ENCODE measurements at places on chromosomes 4 and X.
A peak's percentile ranks its signal among the peaks of the same experiment; 100 is the strongest.

- no peaks in the 10 kb centered on the region for H3K36me3 ChIP-seq
- no peak overlapping the region for H3K27ac ChIP-seq
- no peak for DNase-seq
- H3K4me3 ChIP-seq: no peak overlapping the region
- no peaks in the 10 kb centered on the region for H3K4me1 ChIP-seq
These were observed 484.0 kb downstream of the NAF1 start for GRCh38 chr4:162682651-162683050.

DNA sequence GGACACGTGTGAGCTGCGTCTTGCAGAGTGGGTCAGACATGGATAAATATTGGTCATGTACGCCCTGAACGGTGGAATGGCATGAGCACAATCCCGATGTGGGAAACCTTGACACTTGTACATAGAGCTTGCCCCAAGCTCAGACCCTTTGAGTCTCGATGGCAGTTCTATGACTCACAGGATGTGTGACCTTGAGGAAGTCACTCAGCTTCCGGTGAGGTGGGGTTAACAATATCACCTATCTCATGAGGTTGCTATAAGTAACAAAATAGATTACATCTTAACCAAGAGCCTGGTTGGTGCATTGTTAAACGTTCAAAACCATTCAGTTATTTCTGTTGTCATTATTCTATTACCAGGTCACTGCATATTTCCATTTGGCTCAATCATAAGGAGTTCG lies 109.1 kb upstream of the TBL1X start:
- no peak overlapping the region for H3K4me3 ChIP-seq
- no peak overlapping the region for H3K27ac ChIP-seq
- H3K4me1 ChIP-seq: no peaks in the 10 kb centered on the region
- H3K36me3 ChIP-seq: no peaks in the 10 kb centered on the region
- DNase-seq: no peak
- no peaks in the 10 kb centered on the region for H3K27me3 ChIP-seq

- peaks cover 6% of the 10 kb centered on the region for H3K4me1 ChIP-seq
- DNase-seq: no peak
- peaks cover 6% of the 10 kb centered on the region for H3K36me3 ChIP-seq
- H3K27me3 ChIP-seq: no peaks in the 10 kb centered on the region
These were observed 14.5 kb downstream of the AFP start for GRCh38 chr4:73450398-73451004.

DNA sequence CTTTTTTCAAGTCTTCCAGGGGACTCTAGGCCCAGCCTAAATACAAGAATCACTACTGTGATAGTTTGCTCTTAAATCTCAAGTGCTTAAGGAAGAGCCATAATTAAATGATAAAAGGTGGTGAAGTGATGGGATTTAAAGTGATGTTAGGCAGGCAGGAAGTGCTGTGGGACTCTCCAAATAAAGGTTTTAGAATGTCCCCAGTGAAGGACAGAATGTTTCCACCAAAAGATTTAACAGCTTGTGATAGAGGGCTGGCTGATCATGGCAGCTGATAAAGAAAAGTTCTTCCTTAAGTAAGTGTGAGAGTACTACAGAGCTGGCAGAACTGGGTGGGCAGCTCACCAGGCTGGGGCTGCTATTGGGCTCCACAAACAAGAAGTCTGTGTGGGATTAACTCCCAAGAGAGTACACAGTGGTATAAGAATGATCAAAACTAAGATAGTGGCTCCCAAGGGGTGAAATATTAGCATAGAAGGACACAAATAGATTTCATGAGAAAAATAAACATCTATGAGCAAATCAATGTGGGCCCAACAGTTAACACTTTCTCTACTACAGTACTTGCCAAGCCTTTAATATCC lies 637.2 kb upstream of the CPEB2 start:
- no peaks in the 10 kb centered on the region for H3K27me3 ChIP-seq
- DNase-seq: no peak
- H3K4me3 ChIP-seq: no peak overlapping the region
- no peaks in the 10 kb centered on the region for H3K36me3 ChIP-seq
- H3K27ac ChIP-seq: no peak overlapping the region

- no peak overlapping the region for H3K4me3 ChIP-seq
- H3K36me3 ChIP-seq: no peaks in the 10 kb centered on the region
- no peaks in the 10 kb centered on the region for H3K27me3 ChIP-seq
- no peak for DNase-seq
- H3K27ac ChIP-seq: no peak overlapping the region
These were observed 73.3 kb upstream of the HHIP start for GRCh38 chr4:144572660-144573059.

DNA sequence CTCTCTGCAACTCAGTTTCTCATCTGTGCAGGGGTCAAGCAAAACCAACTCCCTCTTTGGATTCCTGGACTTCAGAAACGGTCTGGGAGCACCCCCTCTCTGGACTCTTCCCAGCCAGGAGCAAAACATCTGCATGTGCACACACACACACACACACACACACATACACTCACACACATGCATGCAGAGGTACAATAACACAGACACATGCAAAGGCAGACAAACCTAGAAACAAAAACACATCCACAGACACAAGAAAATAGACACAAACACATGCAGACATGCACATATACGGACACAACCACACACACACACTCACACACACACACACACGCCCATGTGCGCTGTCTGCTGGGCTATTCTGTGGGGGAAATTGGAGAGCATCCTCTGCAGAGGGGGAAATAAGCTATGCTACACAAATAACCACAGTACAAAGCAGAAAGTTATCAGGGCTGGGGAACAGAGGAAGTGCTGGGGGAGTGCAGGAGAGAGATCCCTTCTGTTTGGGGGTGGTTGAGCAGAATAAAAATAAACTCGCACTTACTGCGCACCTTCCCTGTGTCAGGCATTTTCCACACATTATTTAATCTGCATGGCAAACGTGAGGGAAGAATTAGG lies 19.9 kb downstream of the IQSEC2 start:
- no peak overlapping the region for H3K27ac ChIP-seq
- H3K4me3 ChIP-seq: no peak overlapping the region
- DNase-seq: no peak
- H3K27me3 ChIP-seq: no peaks in the 10 kb centered on the region
- no peaks in the 10 kb centered on the region for H3K36me3 ChIP-seq

DNA sequence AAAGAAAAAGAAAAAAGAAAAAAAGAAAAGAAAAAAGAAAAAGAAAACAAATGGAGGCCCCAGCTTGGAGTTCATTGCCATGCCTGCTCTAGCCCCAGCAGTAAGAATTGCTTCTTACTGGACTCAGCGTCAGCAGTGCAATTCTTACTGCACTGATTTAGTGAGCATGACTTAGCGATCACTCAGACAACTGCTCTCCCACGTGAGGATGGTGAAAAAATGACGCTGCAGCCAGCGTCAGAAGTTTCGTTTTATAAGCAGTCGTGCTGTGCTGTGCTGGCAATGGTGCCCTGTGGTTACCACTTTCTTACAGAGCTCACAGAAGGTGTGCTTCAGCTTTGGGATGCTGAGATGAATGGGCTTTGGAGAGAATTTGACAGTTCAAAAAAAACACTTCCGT lies 68.3 kb upstream of the DDX3X start:
- no peaks in the 10 kb centered on the region for H3K36me3 ChIP-seq
- H3K27ac ChIP-seq: no peak overlapping the region
- no peak overlapping the region for H3K4me3 ChIP-seq
- no peaks in the 10 kb centered on the region for H3K4me1 ChIP-seq

DNA sequence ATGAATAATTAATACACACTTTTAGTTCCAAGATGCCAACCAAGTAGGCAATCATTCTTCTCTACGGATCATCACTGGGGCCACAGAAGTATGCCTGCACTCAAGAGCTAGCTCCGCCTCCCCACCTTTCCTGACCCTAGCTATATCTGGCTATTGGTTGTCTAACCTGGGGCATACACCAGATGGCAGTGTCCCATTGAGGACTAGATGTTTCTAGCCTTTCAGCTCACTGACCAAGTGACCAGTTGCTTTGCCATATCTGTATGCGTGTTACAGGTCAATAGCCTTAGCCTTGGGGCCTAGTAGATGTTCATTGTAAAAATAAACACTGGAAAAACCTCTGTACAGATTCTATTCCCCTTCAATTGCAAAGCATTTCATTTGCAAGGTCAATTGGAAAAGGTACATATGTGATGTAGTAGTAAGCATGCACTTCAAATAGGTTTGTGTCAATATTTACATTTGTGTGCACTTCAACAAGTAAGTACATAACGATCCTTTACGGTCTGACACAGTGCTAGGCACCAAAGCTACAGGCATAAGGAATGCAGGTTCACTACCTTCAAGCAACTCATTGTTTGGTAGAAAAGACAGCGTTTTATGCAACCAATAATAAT lies 521.7 kb downstream of the PPARGC1A start:
- H3K4me3 ChIP-seq: no peak overlapping the region
- H3K36me3 ChIP-seq: no peaks in the 10 kb centered on the region
- no peaks in the 10 kb centered on the region for H3K27me3 ChIP-seq
- H3K4me1 ChIP-seq: no peaks in the 10 kb centered on the region
- peak; percentile 14 for DNase-seq

DNA sequence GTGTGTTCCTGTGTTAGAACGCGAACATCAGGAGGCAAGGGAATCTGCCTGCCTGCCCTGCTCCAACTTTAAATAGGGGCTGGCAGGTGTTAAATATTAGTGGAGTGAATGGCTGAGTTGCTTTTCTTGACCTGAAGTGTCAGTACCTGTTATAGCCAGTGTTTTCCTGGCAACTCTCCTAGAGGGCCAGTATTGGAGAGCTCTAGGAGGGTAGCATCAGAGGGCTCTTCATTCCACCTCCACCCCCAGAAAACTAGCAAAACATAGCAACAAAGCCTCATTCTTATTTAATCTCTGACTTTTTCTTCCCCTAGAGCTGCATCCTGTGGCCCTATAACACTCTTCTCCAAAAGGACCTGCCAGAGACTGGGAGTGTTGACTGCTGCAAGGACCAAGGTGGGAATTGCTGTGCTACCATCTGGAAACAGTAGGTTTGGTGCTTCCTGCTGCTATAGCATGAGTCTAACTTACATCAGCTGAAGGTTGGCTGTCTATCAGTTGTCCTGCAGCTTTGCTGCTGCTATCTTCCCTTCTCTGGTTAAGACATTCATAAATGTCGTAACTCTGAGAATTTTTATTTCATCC lies 33.5 kb downstream of the SGMS2 start:
- H3K27me3 ChIP-seq: no peaks in the 10 kb centered on the region
- no peaks in the 10 kb centered on the region for H3K4me1 ChIP-seq
- H3K27ac ChIP-seq: no peak overlapping the region
- no peak overlapping the region for H3K4me3 ChIP-seq
- DNase-seq: no peak

DNA sequence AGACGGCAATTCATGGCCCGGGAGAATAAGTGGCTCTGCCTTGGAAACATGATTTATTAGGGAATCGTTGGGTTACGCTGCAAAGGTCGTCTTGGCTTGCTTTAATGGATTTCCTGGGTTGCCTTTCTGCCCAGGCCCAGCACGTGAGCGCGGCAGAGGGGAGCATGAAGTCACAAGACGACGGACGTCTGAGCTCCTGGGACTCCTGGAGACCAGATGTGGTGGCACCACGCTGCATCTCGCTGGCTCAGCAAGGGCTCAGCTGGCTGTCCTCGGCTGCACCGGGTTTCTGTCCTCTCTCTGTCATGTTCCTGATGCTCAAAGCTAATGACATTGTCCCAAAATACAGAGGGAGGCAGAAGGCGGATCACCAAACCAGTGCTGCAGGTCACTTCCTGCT lies 61.2 kb downstream of the C4orf50 start:
- no peak overlapping the region for H3K4me3 ChIP-seq
- no peaks in the 10 kb centered on the region for H3K36me3 ChIP-seq
- H3K27ac ChIP-seq: no peak overlapping the region
- no peak for DNase-seq
- no peaks in the 10 kb centered on the region for H3K4me1 ChIP-seq
- no peaks in the 10 kb centered on the region for H3K27me3 ChIP-seq

DNA sequence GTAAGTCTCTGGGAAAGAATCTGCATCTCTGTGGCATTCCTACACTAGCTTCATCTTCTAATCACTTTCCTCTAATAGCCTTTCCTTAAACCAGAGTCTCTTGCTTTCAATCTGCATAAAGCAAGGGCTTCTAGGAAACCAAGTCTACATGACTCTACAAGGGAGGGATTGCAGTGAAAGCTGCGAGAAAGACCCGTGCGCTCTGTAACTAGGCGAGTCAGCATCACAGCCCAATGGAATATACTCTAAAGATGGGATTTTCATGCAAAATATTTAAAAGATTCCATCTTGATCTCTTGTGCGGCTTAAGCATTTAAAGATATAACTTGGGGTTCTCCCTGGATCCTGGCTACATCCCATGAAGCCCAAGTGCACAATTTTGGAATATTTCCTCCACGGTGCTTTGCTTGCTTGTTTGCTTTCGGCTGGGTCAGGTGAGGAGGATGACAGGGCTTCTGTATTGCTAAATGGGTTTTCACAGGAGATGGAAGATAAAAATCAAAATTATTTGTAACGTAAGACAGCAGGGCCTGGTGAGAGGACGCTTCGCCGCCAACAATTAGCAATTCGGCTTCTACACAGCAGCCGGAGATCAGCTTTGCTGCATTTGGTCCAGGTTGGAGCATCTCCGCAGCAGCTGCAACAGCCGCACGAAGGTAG lies 687 bp upstream of the GRIA2 start:
- no peak overlapping the region for H3K4me3 ChIP-seq
- no peaks in the 10 kb centered on the region for H3K27me3 ChIP-seq
- no peak for DNase-seq
- no peak overlapping the region for H3K27ac ChIP-seq

DNA sequence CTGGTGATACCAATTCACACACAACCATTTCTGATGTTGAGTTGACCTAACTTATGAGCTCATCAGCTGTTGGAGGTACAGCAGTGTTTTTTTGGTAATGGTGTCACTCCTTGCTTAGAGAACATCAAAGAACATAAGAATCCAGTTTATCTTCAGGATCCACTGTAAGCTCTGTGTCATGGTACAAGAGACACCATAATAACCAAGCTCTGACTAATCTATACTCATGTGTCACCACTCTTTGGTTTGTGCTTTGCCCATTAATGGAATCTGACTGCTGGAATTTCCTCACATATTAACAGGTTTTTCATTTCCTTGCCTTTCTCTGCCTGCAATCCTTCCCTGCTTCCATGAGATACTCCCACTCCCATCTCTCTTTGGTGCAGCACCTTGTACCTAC lies 735.1 kb upstream of the LCORL start:
- DNase-seq: no peak
- H3K4me1 ChIP-seq: no peaks in the 10 kb centered on the region
- H3K4me3 ChIP-seq: no peak overlapping the region
- no peak overlapping the region for H3K27ac ChIP-seq

- no peak for DNase-seq
- no peak overlapping the region for H3K27ac ChIP-seq
- no peaks in the 10 kb centered on the region for H3K4me1 ChIP-seq
- H3K4me3 ChIP-seq: no peak overlapping the region
- H3K36me3 ChIP-seq: no peaks in the 10 kb centered on the region
These were observed 156.0 kb upstream of the GALNT7 start for GRCh38 chr4:173012608-173013007.

- H3K27ac ChIP-seq: no peak overlapping the region
- H3K4me1 ChIP-seq: no peaks in the 10 kb centered on the region
- no peaks in the 10 kb centered on the region for H3K36me3 ChIP-seq
- H3K4me3 ChIP-seq: no peak overlapping the region
- no peak for DNase-seq
These were observed 148.9 kb downstream of the MAML3 start for GRCh38 chr4:140004922-140005627.
